ENCODE measurements at places on chromosomes 12 and 14.

DNA sequence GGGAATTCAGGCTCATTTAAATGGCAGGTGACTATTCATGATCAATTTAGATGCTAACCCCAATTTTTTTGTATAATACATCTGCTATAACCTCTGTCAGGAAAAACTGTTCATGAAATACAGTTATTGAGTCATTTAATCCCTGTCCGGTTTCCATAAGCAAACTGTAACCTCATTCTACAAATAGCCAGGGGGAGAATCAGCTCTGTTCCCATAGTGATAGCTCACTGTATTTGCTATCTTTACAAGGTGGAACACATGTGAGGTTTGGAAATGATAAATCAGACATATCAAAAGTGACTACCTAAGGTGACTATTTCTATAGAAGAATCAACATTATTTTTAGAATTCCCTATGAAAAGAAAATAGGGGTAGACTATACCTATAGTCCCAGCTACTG is 38.6 kb upstream of the VPS33A start:
- DNase-seq = no peak

DNA sequence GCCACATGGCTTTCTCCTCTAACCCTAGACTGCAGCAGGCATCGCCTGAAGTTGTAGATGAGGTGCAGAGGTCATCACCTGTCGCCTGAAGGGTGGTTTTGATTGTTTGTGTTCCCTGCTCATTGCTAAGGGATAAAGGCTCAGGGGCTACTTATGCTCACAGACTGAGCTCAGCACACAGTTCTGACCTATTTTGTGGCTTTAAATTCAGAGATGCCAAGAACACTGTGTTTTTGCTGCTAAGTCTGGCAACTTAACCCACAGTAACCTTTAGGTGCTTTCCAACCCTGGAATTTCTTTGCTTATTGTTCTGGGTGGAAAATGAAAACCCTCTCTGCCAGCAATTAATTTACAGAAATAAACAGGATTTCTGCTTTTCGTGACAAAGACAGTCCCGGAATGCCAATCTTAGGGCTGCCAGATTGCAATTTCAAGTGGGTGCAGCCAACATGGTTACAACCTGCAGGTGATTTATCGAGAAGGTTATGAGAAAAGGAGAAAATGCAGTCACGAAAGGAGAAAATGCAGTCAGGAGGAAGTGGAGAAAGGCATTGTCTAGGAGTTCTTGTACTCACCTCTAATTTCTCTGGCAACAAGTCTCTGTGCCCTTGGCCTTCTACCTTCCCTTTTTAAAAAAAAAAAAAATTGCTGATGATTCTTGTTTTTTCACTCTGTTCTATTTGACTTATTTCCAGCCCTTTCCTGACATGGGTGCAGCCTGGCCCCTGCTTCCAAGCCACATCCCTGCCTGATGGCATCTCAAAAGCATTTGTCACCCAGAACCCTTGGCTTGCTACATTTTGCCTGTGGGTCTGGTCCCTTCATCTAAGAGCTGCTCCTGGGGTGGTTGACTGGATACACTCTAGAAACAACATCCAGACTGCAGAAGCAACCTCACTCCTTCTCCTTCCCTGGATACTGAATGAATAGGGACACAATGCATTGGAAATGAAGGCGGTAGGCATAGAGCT is 23.3 kb downstream of the NPC2 start:
- DNase-seq = no peak

DNA sequence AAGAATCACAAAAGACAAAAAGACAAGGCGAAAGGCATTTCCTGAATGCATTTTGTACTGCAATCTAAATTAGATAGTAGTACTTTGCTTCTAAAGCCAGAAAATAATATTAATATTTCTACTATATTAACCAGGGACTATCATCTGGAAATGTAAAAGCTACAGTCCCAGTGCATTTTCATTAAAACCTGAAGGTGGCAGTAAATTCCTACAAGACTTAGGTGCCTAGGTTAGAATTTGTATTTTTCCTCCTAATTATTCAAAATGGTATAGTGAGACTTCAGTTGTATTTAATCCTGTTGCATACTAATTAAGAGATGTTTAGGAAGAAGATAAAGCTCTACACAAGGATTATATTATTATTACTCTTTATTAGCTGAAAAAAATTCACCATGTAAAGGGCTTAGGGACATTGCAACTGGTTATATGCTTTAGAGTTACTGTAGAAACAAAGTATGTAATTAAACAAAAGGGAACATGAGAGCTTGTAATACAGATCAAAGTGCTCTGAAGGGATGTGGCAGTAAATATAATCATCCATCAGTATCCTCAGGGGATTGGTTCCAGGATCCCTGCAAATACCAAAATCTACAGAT is 53.6 kb downstream of the BRMS1L start:
- no peak for DNase-seq

DNA sequence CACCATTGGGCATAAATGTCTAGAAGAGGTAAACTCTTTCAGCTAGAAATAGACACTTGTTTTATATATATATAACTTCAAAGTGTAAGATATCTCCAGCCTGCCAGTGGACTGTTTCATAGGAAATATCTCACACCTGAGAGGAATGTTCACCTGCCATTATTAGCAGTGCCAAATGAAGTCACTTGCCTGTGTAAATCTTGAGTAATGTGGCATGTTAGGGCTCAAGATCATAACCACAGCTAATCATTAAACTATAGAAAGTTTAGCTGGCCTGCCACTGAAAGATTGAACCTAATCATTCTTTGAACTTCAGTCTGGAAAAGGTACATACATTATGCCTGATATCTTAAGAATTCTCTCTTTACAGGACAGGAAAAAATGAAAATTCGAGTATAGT is 25.5 kb upstream of the KCNJ8 start:
- no peak for DNase-seq
